ENCODE measurements at places on chromosomes 7 and 10. TPM values are rescaled to one million over a fixed set of nuclear protein-coding genes. Genes with fewer than 3 reads are reported as not detected.

- no peaks in the 10 kb centered on the region for H3K27me3 ChIP-seq
- peaks cover 4% of the 10 kb centered on the region for H3K4me1 ChIP-seq
- H3K36me3 ChIP-seq = no peaks in the 10 kb centered on the region
- H3K27ac ChIP-seq = no peak overlapping the region
- DNase-seq = no peak
Observed at GRCh38 chr10:92111336-92111939, 179.4 kb downstream of the CPEB3 start.

LIPK gene
- total RNA-seq = 20.7 TPM

- no peaks in the 10 kb centered on the region for H3K36me3 ChIP-seq
- no peak overlapping the region for H3K27ac ChIP-seq
- H3K4me1 ChIP-seq = peaks cover 8% of the 10 kb centered on the region
- H3K27me3 ChIP-seq = peaks cover 58% of the 10 kb centered on the region
Observed at GRCh38 chr10:86387178-86387794, 20.7 kb upstream of the GRID1 start.

NRP1 gene
- 13.6 TPM for total RNA-seq

CCDC146 gene
- 13.9 TPM for total RNA-seq

- H3K4me3 ChIP-seq = no peak overlapping the region
- H3K4me1 ChIP-seq = no peaks in the 10 kb centered on the region
- no peak for DNase-seq
- H3K27me3 ChIP-seq = no peaks in the 10 kb centered on the region
- H3K27ac ChIP-seq = no peak overlapping the region
- H3K36me3 ChIP-seq = no peaks in the 10 kb centered on the region
Observed at GRCh38 chr10:62618054-62618453, 186.5 kb upstream of the ADO start.
